ENCODE measurements at places on chromosomes 4 and X.

GRCh38 chr4:39526765-39527295 is 409 bp downstream of the UGDH start:
- no peak for DNase-seq

- DNase-seq = no peak
Measured at GRCh38 chr4:66681962-66682361, 863.3 kb downstream of the CENPC start.

DNA sequence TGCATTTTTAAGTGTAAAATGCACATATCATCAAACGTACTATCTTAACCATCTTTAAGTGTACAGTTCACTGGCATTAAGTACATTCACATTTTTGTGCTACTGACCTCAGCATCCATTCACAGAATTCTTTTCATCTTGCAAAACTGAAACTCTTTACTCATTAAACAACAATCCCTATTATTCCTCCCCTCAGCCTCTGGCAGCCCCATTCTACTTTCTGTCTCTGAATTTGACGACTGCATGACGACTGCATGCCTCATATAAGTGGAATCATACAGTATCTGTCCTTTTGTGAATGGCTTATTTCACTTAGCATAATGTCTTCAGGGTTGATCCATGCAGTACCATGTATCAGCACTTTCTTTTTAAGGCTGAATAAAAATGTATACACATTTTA is 38.7 kb downstream of the CNKSR2 start:
- DNase-seq = no peak

GRCh38 chr4:161010227-161010626 is 1153.6 kb downstream of the FSTL5 start:
- no peak for DNase-seq

DNA sequence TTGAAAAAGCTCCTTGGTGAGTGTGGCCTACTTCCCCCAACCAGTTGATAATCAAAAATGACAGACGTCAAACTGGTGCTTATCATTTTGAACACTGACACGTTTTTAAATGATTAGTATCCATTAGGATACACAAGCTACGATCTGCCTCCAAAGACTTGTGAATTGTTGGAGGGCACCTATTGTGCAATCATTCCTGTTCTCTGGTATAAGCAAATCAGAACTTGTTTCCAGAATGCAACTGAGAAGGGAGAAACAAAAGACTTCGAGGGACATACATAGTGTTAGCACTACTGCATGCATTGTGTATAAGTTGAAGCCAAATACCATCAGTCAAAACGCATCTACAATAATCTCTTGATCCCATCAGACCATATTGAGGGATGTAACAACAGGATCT is 11.6 kb downstream of the NPY2R start:
- DNase-seq = no peak

DNA sequence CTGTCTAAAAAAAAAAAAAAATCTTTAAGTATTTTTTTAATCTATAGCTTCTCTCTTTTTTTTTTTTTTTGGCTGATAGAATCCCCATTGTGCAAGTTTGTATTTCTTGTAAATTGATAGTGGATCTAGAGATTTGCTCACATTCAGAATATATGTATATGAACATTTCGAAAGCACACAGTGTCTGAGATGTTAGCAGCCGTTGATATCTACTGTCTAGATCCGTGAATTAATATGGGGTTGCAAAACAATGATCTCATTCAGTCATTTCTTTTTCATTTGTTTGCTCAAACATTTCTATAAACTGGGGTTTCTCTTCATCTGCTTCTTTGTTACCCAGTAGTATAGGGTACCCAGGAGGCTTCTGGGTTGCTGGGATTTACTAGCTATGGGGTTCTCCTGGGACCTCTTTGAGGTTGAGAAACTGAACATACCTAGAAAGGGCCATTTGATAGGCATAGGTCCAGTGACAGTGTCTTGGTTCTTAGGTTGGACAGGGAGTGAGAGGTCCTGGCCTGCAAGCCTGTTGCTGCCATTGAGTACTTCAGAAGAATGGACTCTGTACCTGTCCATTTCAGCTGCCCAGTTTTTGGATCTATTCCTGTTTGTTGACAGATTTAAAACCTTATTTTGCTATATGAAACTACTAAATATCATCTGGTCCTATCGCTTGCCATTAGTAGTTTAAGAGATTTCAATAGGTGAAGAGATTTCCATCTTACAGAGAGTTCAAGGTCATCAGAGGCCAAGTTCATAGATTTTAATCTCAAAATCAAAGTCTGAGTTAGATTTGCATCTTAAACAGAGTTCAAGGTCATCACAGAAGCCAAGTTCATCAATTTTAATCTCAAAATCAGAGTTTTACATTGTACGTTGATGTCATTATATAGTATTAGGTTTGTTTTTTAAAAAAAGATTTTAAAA is 50.8 kb downstream of the WWC2 start:
- no peak for DNase-seq

DNA sequence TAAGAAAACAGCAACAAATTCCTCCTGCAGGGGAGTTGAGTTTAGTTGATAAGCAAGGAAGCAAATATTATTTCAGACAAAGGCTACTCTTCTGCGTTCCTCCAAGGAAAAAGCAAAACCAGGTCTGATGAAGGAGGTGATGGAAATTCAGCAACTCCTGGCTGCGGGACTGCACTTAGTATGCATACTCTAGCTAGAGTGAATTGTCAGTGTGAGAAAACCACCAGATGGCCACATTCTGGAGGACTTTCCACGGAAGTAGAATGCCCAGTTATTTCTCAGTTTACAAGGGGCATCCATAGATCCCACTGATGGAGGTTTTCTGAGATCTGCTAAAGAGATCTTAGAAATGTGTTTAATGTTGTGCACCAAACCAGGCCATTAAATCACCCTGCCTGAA is 338.6 kb upstream of the PUDP start:
- DNase-seq = no peak

- DNase-seq = no peak
Measured at GRCh38 chrX:130091980-130092522, 18.2 kb downstream of the ELF4 start.

DNA sequence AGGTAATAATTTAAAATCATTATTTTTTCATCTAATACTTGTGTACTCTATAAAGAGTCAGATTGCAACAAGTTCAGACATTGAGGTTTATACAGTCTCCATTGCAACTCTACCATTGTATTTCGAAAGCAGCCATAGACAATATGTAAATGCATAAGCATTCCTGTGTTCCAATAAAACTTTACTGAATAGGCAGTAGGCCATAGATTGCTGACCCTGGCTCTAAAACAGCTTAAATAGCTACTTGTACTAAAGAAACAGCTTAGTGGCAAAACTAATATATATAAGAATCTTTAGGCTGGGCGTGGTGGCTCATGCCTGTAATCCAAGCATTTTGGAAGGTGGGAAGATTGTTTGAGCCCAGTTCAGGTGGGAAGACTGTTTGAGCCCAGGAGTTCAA is 115.3 kb downstream of the PRSS12 start:
- no peak for DNase-seq

DNA sequence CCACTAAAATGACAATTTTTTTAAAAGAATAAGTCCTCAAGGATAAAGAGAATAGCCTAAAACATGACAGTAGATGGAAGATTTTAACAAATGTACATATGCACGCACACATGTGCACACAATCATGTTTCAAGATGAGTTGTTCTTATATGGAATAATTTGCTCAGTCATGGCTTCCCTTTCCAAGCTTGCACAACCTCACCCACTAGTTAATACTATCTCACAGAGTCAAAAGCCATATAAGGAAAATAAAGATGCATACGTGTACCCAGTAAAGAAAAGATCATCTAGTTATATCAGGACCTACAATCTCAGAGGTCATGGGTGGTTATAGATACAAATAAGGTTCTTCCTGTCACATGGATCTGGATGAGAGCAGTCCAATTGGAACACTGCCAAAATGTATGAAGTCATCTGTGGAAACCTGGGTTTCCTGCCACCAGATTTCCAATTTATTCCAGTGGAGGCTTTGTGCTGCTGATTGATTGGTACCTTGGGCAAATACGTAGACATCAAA is 56.1 kb downstream of the FAM13A start:
- peak; percentile 58 for DNase-seq

DNA sequence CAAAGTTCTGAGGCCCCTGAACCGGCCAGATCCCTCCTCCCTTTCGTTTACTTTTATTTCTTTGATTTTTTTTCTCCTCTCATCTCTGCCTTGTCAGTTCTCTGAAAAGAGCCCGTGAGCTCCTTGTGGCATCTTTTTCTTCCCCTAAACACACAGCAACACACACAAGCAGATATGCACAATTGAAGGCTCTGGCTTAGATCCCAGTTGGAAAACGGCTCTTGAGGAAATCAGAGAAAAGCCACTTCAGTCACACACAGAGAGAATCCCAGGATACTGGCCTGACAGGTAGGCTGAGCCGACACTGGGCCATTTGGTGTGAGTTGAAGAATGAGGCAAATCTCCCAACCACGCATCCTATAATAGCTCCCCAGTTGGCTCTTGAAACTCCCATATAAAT is 12.9 kb downstream of the DIPK2B start:
- DNase-seq = no peak

DNA sequence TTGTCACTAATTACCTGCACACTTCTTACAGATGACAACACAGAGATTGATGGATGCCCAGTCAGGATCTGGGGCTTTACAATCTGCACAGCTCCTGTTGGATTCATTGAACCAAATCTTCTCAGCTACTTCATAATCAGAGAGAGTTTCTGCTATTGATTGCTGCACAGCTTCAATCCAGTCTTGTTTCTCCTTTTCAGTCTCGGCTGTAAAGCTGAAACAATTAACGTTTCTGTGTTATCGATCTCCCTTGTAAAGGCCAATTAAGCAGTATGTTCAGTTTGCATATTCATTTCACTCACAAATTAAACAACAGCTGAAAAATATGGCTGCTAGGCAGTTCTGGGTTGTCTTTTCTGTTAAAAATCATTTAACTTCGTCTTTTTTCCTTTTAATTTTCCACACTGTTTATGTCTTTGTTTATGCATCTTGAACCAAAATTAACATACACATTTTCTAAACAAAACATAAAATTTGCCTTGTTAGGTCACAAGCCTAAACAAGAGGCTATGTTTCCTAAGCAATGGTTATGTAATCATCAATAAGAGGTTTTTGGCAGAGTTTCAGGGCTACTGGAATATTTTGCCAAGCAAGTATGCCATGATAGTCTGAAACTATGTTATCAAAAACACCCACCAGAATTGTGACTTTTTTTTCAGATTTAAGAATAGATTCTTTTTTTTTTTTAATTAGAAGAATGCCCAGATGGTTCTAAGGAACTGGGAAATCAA is 79.2 kb downstream of the ARAP2 start:
- no peak for DNase-seq

GRCh38 chrX:1749499-1749898 is 134.6 kb downstream of the ASMT start:
- no peak for DNase-seq

- DNase-seq = no peak
Measured at GRCh38 chrX:76538860-76539259, 111.3 kb downstream of the MAGEE1 start.

GRCh38 chrX:153689654-153690465 is 2.1 kb downstream of the SLC6A8 start:
- peak; percentile 78 for DNase-seq

DNA sequence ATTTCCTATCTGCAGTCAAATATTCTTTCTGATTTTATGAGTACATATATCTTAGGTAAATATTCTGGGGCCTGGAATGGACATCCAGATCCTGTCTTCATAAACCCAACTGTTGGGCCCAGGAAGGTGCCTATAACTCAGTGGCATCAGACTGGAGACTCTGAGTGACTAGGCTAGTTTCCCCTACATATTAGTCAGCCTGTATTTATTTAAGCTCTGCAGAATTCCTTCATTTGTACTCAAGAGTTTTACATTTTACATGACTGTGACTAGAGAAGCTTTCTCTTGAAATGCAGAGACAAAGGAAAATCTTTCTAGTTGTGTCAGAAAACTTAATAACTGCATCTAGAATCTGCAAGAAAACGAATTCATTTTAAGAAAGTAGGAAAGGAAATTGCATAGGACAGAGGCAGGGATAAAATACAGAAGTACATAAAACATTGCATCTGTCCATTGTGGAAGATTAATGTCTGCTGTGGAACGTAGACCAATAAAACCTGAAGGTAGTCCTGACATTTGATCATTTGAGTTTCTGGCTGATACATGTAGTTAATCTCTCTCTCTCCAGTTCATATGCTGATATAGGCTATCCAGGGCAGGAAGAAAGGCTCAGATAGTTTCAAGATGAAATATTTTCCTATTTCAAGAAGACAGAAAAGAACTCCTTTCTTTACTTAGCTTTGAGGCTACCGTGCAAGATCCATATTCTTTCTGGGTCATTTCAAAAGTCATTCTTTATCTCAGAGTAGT is 78.2 kb downstream of the OPHN1 start:
- no peak for DNase-seq

DNA sequence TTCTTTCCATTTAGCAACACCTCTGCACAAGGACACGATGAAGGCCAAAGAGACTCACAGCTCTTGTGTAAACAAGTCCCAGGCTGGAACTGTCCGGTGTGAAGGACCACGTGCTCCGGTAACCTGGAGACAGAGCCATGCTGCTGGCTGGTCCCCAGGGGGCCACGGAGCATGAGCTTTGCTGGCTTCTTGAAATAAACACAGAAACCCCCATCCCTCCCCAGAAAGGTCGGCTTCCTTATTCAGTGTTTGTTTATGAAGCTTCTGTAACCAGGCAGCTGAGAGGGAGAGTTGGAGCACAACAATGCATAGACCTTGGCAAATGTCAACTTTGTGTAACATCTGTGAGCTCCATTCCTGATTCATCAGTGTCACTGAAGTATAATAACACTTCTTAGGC is 109.4 kb downstream of the GPR143 start:
- DNase-seq = no peak

DNA sequence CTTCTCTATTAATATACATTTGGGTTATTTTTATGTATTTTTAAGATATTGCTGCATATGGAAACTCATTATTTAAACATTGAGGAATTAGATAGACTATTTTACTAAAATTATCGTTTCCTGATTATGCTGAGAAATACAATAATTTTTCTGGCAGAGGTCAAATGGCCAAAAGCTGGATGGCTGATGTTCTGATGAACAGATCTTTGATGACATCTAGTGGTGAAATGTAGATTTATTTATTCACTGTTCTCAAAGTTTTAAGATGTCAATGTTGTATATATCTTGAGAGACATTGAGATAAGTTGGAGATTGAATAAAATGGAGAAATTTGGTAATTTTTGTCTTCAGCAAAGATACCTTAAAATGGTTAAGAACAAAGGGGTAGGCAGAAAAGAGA is 96.2 kb downstream of the UGT8 start:
- DNase-seq = peak; percentile 7

DNA sequence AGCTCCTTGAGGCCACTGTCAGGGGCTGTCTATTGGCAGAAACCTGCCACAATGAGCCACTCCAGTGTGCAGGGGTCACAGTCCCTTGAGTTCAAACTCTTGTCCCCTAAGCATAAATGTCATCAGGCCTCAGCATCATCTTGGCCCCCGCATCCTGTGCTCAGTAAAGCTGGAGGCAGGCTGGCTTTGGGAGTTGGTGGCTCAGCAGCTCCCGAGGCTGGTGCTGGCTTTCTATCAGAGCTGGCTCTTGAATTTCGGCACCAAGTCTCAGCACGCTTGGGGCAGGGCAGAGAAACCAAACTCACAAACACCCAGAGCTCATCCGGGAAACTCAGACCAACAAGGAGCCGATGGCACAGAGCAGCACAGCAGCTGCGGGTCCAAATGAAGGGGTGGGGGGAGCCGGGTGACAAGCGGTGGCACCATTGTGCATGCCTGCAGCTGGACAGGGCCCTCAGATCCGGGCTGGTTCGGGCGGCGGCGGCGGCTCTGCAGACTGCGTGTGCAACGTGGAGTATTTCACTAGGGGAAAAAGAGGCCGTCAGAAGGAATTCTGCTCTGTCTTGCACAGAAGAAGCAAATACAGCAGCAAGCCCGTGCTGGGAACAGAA is 75.5 kb downstream of the MTMR1 start:
- no peak for DNase-seq

All from hematopoietic multipotent progenitor cell treated with erythropoietin and hydrocortisone succinate and interleukin-3 and kit ligand, for 15 days (in vitro differentiated cells).